ENCODE measurements at places on chromosomes 6 and 20.
A peak's percentile ranks its signal among the peaks of the same experiment; 100 is the strongest.

- no peak for DNase-seq
These were observed 832.3 kb upstream of the ADGRB3 start for GRCh38 chr6:67802771-67803170.

GRCh38 chr20:6026051-6026450, 27.8 kb downstream of the LRRN4 start:
- DNase-seq: peak; percentile 90

DNA sequence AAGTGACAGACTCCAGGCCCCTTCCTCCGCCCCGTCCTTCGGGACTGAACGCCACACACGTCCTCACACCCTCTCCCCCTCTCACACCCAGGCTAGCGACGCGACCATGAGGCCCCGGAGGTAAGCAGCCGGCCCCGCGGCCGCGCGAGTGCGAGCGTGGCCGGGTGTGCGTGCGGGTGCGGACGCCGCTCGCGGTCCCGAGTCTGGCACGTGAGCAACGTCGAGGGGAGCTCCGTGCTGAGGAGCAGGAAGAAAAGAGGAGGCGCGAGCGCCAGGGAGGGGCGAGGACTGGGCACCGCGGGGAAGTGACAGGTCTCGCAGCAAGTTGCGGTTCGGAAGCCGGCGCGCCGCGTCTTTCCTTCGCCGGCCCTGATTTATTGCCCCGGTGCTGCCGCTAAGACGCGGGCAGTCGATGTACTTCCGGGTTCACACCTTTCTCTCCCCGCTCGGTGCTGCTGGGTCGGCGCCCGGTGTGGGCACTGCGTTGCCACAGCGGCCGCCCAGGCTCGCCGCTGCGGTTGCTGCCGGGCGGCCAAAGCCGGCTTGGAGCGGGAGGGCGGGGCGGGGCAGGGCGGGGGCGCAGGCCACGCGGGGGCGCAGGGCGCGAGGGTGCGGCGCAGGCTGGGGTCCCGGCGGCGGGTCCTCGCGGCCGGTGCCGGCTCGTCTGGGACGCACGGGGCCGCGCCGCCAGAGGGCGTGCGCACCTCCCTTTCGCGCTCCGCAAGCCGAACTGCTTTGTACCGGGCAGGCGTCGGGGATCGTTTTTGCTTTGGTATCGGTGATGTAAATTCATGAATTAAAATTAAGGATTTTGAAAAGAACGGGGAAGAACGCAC, 15.8 kb upstream of the LIN28B start:
- DNase-seq: peak; percentile 22

- no peak for DNase-seq
These were observed 29.0 kb downstream of the DAAM2 start for GRCh38 chr6:39821046-39821740.

DNA sequence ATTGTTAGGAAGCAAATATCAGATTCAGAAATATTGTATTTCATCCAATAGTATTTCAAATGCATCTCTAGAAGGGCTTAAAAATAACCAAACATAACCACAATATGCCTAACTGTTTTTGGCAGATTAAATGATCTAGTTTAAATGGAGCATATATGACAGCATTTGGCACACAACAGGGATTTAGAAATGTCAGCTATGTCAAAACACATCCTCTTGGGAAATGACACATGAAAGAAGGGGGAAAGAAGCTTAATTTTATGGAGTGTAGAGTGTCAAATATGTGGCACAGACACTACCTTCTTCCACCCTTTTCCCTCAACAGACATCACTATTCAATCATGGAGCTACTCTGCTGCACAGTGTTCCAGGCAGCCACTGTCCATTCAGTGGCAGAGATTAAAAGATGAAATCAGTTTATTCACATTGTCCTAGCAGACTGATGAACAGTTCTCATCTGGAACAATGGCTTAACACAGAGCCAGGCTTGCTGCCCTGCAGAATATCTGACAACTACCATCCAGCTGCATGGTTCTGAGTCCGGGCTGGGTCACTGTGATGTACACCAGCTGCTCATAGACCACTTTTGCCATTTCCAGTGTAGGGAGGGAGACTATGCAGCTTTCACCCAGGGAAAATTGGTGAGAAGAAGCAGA, 349.8 kb downstream of the DHX35 start:
- DNase-seq: no peak

DNA sequence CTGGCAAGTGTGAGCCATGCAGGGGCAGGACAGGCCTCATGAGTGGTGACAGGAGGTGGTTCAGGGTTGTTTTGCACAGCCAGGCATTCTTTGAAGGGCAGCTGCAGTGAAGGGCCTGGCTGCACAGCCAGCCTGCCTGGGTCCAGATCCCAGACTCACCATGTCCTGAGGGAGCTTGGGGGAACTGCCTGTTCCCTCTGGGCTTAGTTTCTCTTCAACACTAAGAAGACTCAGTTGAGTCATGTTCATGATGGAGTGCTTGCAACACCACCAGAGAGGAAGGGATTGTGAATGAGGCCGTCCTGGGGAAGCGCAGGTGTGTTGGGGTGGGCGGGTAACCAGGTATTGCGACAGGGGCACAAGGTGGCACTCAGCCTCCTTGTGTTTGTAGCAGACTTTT, 102.4 kb downstream of the CDH26 start:
- DNase-seq: peak; percentile 47

DNA sequence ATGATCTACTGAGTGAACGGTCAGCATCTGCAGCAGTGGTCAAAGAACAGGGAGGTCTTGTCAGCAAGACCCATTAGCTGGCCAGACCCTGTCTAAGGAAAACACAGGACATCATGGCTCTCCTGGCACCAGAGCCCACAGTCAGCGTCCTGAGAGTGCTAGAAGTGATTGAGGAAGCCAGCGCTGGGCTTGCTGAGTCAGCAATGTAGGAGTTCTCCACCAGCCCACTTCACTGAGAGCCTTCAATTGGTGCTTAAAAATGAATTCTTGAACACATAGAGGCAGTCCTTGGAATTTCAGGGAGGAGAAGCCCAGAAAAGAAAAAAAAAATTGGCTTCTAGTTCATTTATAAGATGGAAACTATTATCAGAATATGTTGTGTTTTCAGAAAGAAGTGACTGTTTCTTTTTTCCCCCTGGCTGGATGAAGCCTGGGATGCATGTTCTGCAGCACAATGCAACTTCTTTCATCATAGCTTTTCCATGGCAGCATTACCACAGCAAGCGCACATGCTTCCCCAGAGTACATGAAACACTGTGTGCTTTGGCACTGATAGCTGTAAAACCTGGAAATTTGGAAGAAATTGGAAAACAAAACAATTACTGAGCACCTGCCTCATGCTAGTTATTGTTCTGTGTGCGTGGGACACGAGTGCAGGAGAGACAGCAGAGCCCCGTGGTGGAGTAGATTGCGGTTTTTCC, 899.9 kb downstream of the C6orf118 start:
- DNase-seq: no peak

DNA sequence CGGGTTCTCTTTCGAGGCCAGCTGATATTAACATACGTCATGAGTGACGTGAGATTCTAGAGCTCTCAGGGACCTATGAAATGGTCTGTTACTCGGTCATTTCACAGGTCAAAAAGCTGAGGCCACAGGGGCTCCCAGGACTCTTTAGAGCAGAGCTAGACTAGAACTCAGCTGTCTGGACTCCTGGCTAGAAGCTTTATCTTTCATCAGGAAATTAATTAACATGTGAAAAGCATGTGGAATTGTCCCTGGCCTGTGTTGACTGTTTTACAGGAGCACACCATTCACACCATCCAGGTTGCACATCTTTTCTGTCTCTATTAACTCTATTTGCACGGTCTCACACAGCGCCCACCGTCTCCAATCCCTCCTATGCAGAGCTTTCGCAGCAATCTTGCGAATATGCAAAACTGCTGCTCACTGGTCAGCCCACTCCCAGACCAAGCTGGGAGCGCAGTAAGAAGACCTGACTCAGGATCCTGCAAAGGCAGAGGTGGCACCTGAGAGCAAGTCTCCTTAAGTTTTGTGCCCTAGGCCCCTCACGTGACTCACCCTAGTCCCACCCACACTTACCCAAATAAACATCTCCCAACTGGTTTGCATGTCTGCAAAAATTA, 522.5 kb downstream of the CD83 start:
- no peak for DNase-seq

DNA sequence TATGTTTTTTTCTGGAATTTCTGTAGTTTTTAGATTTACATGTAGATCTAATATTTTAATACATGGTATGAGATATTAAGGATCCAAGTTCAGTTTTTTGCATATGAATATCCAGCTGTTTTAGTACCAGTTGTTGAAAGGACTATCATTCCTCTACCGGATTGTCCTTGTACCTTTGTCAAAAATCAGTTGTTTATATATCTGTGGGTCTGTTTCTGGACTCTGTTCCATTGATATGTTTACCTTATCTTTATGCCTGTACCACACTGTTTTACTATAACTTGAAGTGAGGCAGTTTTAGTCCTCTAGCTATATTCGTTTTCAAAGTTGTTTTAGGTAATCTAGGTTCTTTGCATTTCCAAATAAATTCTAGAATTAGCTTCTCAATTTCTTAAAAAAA, 47.7 kb downstream of the CBFA2T2 start:
- DNase-seq: no peak

DNA sequence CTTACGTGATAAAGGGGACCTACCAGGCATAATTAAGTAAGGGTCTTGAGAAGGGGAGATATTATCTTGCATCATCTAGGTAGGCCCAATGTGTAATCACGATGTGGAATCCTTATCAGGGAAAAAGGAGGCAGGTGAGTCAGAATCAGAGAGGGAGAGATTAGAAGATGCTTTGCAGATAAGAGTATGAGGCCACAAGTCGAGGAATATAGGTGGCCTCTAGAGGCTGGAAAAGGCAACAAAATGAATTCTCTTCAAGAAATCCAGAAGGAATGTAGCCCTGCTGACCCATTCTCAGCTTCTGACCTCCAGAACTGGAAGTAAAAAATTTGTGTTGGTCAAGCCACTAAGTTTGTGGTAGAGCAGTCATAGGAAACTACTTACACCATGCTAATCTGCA, 11.0 kb upstream of the ENPP4 start:
- DNase-seq: peak; percentile 10

GRCh38 chr20:18683839-18684238, 96.0 kb downstream of the DTD1 start:
- no peak for DNase-seq
